ENCODE measurements at places on chromosomes 16 and 17.

DNA sequence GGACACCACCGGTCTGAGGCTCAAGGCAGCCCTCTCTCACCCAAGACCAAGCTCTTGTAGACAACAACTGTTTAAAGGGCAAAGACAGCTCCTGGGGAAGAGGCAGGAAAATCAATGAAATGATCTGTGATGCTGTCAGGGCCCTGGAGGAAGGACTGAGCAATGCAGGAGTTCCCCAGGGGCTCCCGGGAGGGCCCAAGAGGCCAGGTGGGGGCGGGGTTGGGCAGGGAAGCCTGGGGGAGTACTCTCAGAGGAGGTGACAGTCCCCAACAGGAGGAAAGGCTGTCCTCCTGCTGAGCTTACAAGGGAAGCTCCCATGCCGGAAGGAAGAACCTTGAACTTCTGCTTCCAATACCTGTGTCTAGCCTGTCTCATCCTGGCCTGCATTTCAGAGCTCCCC, 8.3 kb upstream of the NOS2 start:
- DNase-seq: no peak

- DNase-seq: no peak
Observed at GRCh38 chr16:81515721-81516120, 71.1 kb downstream of the CMIP start.

GRCh38 chr16:86362155-86362849, 148.0 kb upstream of the FOXF1 start:
- DNase-seq: no peak

- DNase-seq: no peak
Observed at GRCh38 chr16:25030420-25031131, 15.4 kb upstream of the ARHGAP17 start.

DNA sequence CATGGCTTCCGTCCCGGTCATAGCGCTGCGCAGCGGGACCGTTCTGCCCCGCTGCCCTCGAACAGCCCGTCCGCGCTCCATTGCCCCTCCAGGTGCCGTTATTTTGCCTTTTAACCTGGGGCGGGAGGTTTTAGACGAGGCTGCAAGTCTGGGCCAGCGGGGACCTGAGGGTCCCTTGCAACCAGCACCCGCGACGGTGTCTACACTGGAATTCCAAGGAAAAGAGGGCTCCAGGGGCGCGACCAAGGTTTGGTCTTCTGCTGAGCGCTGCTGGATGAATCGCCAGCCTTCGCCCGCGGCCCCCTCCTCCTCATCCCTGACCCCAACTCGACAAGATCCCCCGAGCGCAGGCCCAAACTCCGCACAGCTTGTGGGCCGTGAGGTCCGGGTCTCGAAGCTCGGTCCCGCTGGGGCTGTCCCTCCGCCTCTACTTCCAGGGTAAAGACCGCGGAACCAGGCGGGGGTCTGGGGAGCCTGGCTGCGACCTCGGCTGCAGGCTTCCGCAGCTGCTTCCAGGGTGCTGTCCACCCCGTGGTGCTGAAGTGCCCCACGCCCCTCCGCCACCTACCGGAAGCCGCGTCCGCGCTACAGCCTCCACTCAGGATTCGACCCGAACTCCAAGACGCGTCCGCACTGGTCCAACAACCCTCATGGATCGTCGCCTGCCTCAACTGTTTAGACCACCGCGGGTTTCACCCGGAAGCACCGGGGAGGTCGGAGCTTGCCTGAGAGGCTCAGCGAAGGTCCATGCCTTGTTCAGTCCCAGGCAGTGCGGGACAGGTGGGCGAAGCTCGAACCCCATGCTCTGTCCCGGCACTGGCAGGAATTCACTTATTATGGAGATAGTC, 10.1 kb upstream of the CA4 start:
- DNase-seq: peak; percentile 29

DNA sequence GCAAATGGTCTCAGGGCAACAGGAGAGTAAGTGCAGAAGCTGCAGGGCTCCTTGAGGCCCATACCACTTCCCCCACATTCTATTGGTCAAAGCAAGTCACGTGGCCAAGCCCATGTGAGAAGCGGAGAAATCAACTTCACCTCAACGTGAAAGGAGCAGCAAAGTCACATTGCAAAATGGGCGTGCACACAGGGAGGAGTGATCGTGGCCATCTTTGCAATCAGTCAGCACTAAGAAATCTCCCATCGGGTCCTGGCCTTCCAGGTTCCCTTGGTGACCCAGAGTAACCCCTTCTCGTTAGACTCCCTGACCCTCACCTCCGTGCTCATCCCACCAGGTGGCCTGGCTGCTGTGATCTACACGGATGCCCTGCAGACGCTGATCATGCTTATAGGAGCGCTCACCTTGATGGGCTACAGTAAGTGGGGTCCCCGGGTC, 38.0 kb downstream of the SLC5A11 start:
- no peak for DNase-seq

GRCh38 chr16:67678354-67679023, 11.9 kb downstream of the C16orf86 start:
- DNase-seq: no peak

GRCh38 chr16:89031715-89032659, 55.0 kb upstream of the CBFA2T3 start:
- no peak for DNase-seq

DNA sequence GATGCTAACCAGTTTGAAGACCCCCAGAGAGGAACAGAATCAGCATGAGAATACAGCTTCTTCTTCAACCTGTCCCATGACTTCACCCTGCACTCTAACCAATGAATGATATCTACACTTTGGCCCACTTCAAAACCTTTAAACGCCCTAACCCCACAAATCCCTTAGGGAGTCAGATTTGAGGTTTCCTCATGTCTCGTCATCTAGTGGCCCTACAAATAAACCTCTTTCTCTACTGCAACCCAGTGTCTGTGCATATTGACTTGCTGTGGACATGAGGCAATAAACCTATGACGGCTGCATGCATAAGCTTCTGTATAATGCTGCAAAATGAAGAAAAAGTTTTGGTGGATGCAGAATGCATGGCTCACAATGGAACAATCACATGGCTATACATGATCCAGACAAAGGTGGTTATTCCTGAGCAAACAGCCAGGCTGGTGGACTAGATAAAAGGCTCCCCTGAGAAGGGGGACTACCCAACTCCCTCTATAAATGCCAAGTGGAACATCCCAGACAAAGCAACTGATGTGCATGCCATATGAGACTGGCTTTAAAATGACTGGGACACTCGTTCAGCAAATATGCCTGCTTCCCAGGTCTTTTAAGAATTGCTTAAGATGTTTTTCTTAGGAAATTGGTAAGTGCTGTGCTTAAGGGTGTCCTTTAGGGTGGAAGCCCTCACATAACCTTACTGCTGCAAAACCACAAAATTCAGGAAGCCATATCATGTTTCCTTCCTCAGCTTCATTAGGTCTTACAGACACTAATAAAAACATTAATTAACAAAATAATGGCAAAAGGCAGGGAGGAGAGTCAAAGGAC, 12.2 kb downstream of the N4BP1 start:
- DNase-seq: no peak

GRCh38 chr16:3608069-3608468, 3.3 kb downstream of the SLX4 start:
- no peak for DNase-seq

DNA sequence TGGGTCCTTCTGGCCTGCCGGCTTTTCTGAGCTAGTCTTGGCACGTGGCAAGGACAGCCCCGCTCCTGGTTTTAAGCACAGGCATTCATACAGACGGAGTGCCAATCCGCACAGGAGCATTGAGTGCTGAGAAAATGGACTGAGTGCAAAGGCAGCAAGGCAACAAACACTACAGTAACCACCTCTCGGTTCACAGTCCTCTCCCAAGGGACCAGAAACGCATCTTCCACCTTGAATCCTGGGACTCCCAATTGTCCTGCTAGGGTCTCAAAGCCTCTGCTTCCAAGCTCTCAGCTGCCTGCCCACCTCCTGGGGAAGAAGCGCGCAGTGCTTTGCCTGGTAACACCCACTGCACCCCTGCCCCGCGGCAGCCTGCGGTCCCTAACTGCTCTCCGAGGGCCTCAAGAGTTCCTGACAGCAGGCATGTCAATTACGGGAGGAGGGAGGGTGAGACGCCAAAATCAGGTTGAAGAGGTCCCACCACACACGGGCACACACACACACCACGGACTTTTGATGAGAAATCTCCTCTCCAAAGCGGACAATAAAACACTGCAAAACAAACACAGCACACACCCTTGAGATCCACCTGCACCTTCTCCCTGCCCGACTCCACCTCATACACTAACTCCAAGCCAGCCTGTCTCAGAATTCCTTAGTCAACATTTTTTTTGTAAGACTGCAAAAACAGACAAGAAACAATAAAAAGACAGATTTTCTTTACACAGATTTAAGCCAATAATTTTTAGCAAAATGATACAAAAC, 15.0 kb downstream of the SLC16A3 start:
- no peak for DNase-seq

- DNase-seq: no peak
Observed at GRCh38 chr17:29828676-29829284, 101.2 kb downstream of the SSH2 start.

- peak; percentile 3 for DNase-seq
Observed at GRCh38 chr16:75053791-75054555, 55.1 kb downstream of the ZNRF1 start.

DNA sequence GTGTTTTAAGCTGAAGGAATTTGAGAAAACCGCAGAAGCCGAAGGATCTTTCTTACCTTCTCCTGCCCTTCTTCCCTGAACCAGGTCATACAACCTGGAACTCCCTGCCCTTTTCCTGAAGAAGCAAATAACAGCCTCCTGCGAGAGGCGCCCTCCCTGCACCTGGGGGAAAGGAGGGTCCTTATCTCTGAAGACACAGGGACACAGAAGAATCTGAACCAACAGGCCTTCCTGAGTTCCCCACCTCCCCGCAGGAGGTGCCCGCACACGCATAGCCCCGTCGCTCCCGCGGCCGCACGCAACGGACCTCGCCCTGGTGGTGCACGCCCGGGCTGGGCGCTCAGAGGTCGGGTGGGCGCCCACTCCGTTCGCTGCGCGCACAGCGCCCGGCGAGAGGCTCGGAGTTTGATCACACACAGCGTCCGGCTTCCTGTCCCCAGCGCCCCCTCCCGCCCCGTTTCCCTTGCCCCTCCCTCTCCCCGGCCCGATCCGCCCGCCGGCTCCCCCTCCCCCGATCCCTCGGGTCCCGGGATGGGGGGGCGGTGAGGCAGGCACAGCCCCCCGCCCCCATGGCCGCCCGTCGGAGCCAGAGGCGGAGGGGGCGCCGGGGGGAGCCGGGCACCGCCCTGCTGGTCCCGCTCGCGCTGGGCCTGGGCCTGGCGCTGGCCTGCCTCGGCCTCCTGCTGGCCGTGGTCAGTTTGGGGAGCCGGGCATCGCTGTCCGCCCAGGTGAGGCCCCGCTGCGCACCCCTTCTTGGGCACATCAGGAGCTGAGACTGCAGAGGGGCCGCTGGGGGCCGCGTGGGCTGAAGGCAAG, at the start of gene TNFSF12:
Gene TNFSF12, plus strand, starts transcription at position 474 of the 816 bp plus-strand sequence. Its CDS starts 96 bp downstream, at position 570.
- no peak for DNase-seq

GRCh38 chr17:60095830-60096229, 17.1 kb upstream of the HEATR6 start:
- no peak for DNase-seq

DNA sequence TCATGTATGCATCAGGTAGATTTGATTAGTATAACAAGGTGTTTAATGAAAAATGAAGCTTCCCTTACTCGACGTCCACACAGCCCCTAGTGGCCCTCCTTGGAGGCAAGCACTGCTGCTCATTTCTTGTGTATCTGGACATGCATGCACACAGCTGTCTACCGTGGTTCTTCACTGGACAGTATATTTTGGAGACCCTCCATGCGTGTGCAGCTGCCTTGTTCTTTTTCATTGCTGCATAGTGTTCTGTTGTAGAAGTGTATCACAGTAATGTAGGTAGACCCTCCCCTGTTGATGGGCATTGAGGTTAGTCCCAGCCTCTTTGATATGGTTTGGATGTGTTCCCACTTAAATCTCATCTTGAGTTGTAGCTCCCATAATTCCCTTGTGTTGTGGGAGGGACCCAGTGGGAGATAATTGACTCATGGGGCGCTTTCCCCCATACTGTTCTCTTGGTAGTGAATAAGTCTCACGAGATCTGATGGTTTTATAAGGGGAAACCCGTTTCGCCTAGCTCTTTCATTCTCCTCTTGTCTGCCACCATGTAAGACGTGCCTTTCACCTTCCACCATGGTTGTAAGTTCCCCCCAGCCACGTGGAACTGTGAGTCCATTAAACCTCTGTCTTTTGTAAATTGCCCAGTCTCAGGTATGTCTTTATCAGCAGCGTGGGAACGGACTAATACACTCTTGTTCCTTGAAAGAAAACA, 6.3 kb downstream of the CMIP start:
- DNase-seq: no peak

DNA sequence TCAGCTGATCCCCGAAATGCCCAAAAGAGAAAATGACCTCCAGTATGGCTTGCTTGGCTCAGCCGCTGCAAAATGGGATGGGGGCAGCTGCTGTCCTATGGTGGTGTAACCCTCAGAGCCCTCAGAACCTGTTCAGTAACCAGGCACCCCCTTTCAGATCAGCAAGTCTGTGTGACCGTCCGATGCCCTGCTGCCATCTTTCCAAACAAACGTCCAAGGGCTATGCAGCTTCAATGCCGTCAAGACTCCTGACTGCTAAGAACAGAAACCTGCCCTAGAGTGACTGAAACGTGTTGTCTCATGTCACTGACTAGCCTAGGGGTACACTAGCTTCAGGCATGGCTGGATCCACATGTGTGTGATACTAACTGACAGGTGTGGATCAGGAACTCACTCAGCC, 70.4 kb downstream of the GNAO1 start:
- DNase-seq: no peak

GRCh38 chr16:70749681-70750601, 51.0 kb downstream of the VAC14 start:
- no peak for DNase-seq

DNA sequence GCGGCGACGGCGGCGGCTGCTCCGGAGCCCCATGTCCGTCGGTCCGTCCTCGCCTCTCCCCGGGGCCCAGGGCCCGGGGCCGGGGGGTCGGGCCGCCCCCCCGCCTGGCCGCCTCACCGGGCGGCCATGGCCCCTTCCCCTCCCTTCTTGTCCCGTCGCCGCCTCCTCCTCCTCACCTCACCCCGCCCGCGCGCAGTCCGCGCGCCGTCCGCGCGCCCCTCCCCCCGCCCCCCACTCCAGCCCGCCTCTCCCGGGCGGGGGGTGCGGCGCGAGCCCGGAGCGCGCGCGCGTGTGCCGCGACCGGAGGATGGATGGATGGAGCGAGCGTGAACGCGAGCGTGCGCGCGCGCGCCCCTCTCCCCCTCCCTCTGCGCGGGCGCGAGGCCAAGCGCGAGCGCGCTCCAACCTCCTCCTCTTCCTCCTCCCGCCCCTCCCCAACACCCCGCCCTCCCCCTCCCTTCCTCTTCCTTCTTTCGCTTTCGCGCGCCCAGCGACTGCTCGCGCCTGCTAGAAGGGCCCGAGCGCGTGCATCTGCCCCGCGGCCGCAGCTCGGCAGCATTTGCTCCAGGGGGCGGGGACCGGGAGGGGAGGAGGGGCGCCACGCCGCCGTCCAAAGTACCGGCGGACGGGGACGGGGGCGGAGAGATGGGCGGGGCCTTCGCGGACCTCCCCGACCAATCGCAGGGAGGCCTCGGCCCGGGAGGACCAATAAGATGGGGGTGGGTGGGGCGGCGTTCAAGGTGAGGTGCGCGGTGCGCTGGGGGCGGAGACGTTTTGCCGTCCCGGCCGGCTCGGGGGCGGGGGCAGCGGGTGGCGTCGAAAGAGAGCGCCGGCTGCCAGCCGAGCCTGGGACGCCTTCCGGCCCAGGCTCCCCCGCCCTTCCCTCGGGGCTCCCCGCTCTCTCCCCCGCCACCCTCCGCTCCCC, at the start of gene ATXN7L3:
Gene ATXN7L3, minus strand, starts transcription at position 332 of the 925 bp plus-strand sequence. CDS start 1,814 bp downstream, outside the sequence.
- peak; percentile 92 for DNase-seq

- no peak for DNase-seq
Observed at GRCh38 chr17:27994586-27994985, 47.9 kb upstream of the NLK start.

Data from NCI-H1048 (cell line).